ENCODE measurements at places on chromosomes 13 and 19.

DNA sequence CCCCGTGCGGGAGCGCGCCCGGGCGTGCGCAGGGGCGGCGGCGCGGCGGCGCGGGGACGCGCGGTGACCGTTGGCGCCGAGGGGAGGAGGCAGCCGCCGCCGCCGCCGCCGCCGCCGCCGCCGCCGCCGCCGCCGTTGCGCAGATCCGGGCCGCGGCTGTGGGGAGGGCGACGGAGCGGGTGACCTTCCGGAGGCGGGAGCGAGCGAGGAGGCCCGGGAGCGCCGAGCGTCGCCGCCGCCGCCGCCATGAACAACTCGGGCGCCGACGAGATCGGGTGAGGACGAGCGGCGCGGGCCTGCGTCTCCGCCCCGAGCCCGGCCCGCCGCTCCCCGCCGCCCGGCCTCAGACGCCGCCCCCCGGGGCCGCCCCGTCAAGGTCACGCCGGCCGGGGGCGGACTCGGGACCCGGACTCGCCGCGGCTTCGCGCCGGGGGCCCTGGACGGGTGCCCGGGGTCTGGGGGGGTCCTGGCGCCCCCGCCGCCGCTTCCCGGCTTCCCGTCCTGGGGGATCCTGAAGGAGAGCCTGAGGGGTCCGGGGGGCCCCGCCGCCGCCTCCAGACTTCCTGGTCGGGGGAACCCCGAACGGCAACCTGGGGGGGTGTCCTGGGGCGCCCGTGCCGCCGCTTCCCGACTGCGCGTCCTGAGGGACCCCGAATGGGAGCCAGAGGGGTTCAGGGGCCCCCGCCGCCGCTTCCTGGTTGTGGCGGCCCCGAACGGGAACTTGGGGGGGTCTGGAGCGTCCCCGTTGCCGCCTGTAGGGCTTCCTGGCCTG, at the start of gene DAZAP1:
DAZAP1 (plus strand) TSS at position 59 of the 772 bp plus-strand sequence; CDS start at position 247, 188 bp downstream.
- DNase-seq: no peak

- DNase-seq: no peak
Observed at GRCh38 chr19:54616057-54616456, 14.2 kb upstream of the LILRB1 start.

GRCh38 chr13:43140985-43141384, 117.6 kb downstream of the DNAJC15 start:
- DNase-seq: no peak

DNA sequence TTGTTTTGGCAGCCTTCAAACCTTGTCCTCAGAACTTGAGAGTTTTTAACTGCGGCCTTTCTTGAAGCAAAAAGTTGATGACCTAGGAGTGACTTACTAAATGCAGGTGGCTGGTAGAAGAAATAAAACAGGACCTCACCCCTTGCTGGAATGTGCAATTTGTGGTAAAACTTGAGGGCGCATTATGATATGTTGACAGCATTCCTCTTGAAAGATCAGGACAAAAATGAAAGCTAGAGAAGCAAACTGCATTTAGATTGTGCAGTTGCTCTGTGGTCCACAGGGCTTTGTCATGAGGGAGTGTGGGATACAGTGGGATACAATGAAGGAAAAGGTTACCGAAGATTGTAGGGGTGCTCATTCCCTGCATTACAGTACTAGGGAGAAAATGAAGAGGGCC, 504.2 kb downstream of the GPC6 start:
- DNase-seq: no peak

DNA sequence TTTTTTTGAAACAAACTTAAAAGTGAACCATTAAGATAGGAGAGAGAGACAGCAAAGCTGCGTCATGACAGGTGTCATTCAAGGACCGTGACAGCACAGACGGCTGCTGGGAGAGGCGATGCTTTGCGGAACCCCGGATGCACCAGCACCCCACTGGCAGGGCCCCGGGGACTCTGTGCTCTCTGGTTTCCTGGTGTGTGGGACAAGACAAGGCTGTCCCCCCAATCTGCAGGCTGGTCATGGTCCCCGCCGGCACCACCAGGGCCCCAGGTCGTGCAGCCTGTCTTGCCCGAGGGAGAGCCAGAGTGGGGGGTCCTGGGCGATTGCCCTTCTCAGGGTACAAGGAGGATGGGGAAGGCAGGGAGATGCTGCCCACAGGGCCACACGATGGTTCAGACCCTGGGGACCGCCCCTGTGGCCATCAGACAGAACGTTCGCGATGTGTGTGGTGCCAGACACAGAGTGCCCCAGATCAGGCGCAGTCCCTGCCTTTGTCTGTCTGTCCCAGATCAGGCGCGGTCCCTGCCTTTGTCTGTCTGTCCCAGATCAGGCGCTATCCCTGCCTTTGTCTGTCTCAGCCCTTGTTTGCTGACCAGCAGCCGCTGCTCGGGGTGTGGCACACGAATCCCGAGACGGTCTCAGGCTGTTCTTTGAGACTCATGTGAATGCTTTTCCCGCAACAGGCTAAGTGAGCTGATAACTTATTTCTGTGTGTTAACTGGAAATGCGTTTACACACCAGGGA, 36.1 kb downstream of the ADPRHL1 start:
- DNase-seq: no peak

All from stimulated activated CD8-positive, alpha-beta memory T cell treated with anti-CD3 and anti-CD28 coated beads, Interleukin-15, amount 100 ng/mL, for 48 hours (primary cell).